ENCODE measurements at places on chromosomes 11 and 22. TPM values are rescaled to one million over a fixed set of nuclear protein-coding genes. Genes with fewer than 3 reads are reported as not detected.

The PNPLA3 gene
- 12.1 TPM for total RNA-seq

The TMEM86A gene
- total RNA-seq: 2.6 TPM

DNA sequence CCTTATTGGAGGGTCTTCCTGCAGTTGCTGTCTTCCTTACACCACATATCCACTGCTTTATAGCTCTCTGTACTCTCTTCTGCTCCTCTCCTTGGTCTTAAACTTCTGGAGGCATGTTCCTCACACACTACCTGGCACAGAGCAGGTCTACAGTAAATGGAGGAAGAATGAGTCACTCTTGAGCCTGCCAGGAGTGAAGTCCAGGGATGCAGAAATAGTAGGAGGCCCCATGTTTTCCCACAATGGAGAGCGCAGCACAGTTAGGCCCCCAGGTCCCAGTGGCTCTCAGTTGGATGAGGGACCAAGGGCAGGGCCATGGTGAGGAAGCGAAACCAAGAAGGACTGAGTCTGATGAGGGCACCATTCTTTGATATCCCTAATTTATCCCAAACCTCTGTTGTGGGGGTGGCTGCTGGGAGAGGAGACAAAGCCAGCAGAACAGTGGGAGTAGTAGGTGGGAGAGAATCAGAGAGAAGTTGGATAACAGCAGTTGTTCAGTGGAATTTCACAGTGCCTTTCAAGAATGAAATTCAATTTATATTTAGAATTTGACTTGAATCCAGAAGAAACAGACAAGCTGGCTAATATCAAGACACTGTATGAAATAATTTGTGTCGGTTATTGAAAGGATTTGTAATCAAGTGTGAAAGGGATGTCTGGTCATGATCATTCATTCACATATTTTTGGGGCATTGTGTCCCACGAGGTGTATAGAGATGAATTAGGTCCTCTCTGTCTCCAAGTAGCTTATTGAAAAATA lies 187.8 kb downstream of the HIPK3 start:
- DNase-seq: peak; percentile 12

The ANO1 gene
- 0.40 TPM for total RNA-seq

The RRM1 gene
- 112 TPM for total RNA-seq

DNA sequence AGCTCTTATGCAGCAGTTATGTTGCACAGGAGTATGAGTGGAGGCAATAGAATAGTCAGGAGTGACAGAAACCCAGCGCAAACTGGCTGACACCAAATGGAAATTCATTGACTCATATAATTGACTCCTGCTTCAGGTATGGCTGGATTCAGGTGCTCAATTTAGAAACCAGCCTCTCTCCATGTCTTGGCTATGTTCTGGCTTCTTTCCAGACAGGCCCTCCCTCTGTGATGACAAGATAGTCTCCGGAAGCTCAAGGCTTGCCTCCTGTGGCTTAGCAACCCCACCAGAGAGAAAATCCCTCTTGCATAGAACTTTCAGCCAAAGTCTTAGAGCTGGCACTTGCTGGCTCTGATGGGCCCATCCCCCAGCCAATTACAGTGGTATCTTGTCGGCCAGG lies 28.1 kb upstream of the MN1 start:
- DNase-seq: no peak

DNA sequence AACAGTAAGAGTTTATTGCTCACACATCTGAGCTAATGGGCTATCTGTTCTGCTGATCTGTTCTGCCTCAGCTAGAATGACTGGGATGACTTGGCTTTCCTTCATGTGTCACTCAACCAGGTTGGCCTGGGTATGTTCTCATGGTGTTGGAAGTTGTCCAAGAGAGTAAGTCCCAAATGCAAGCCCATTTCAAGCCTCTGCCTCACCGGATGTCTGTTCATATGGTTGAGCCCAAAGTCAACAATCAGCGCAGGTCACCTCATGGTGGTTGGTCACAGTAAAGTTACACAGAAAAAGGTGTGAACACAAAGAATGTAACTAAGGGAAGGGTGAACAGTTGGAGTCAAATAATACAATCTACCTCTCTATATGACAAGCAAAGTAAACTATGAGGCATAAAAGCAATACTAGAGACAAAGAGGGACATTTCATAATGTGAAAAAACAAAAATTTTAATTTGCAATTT lies 1.9 kb downstream of the GDPD4 start:
- no peak for DNase-seq

GRCh38 chr11:71425860-71426259 lies 22.3 kb downstream of the DHCR7 start:
- no peak for DNase-seq

DNA sequence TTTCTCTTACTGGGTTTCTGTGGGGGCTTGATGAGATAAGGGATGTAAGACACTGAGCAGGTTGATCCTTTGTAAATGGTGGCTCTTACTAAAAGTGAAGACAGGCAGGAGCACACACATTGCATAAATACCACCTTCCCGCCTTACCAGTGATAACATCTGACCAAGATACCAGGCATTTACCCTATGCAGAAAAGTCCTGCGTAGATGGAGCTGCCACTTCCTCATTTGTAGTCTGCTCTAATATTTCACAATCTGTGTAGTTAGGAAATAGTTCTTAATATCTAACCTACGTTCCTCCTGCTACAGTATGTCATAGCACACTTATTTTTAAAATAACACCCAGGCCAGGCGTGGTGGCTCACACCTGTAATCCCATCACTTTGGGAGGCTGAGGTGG lies 23.9 kb upstream of the SWAP70 start:
- no peak for DNase-seq

The CD3E gene
- not detected for total RNA-seq

DNA sequence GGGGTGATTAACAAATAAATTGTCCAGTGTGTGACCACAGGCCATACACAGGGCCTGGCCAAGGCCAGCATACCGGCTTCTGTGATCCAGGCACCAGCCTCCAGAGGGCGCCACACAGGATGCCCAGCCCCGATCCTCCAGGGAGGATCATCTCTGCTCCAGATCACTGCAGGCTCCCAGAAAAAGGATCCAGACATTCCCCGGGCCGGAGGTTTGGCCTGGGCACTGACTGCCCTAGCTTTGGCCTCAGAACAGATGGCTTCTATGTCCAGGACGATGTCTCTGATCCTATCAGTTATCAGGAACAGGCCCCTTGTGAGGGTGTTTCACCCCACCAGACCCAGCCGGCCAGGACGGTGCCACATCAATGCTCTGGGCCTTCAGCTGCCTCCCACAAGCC lies 74.5 kb upstream of the LMO1 start:
- peak; percentile 29 for DNase-seq

The SCGB1A1 gene
- not detected for total RNA-seq

DNA sequence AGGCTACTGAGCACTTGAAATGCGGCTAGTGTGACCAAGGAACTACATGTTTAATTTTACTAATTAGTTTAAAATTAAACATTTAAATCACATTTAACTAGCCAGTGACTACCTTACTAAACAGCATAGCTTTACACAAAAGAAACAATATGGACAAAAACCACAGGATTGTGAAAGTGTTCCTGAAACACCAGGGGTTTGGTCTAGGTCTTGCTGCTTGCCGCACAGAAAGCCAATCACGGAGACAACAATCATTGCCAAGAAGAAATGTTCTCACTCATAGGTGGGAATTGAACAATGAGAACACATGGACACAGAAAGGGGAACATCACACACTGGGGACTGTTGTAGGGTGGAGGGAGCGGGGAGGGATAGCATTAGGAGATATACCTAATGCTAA lies 309.5 kb downstream of the C11orf87 start:
- no peak for DNase-seq

GRCh38 chr11:40722179-40722795 lies 737.2 kb downstream of the LRRC4C start:
- peak; percentile 7 for DNase-seq

- no peak for DNase-seq
Observed at GRCh38 chr11:73324665-73325035, 16.6 kb downstream of the ARHGEF17 start.

DNA sequence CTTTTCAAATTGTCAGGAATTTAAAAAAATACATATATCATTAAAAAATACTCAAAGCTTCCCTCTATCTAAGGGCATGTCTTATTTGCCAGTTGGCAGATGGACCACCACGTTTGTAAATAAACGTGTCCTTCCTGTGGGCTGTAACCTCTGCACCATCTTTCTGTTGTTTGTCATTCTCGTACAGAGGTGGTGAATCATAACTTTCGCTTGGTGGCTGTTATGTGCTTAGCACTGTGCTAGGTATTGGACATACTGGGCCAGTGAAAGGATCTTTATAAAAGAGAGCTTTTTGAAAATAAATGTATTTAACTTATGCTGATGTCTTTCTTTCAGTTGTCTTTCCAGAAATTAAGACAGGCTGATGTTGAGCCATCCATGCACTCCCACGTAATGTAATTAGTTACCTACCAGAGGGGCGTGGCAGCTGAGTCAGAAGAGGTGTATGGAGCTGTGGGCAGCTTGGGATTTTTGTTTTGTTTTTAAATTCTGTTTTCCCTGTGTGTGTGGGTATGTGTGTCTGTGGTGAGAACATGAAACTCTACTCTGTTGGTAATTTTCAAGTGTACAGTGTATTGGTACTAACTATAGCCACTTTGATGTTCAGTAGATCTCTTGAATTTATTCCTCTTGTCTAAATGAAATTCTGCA lies 62.7 kb downstream of the TECTA start:
- no peak for DNase-seq

The SEPTIN5 gene
- 31.1 TPM for total RNA-seq

- DNase-seq: no peak
Observed at GRCh38 chr11:111329306-111330204, 31.2 kb downstream of the POU2AF3 start.

The KCNE3 gene
- total RNA-seq: 1.3 TPM

The OPCML gene
- total RNA-seq: not detected

GRCh38 chr11:69894181-69894611 lies 75.0 kb upstream of the FGF3 start:
- DNase-seq: no peak

- peak; percentile 28 for DNase-seq
Observed at GRCh38 chr22:19109198-19110063, 12.8 kb downstream of the DGCR2 start.

- peak; percentile 45 for DNase-seq
Observed at GRCh38 chr11:111974446-111974845, 37.3 kb downstream of the DIXDC1 start.

The SCYL1 gene
- total RNA-seq: 88.7 TPM

- no peak for DNase-seq
Observed at GRCh38 chr22:39839204-39839603, 54.4 kb downstream of the ENTHD1 start.

- peak; percentile 44 for DNase-seq
Observed at GRCh38 chr11:120546312-120547205, 35.0 kb downstream of the GRIK4 start.

The SLC35C1 gene
- total RNA-seq: 19.8 TPM
